ENCODE measurements at places on chromosomes 5 and 9.

- DNase-seq = no peak
Observed at GRCh38 chr5:44740660-44741059, 68.1 kb upstream of the MRPS30 start.

DNA sequence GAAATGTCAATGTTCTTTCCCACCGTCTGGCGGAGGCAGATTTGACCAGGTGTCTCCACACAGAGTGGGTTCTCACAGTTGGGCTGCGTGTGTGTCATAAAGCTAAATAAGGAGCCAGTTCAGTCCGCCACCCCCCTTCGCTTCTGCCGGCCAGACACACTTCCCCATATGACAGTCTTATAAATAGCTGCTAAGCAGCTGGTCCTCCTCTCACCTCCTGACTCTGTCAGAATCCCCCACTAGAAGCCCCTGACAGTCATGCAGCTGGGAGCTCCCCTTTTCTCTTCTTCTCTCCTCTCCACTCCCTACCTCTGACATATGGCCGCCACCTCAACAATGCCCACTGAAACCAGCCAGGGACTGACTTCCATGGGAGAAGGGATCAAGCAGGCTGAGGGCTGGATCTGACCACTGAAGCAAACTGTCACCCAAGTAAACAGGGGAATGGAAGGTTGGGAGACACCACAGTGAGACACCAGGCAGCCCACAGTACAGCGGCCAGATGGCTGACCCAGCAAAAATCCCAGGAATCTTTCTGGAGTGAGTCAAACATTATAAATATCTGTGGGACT, 141.9 kb upstream of the EFNA5 start:
- DNase-seq = no peak

DNA sequence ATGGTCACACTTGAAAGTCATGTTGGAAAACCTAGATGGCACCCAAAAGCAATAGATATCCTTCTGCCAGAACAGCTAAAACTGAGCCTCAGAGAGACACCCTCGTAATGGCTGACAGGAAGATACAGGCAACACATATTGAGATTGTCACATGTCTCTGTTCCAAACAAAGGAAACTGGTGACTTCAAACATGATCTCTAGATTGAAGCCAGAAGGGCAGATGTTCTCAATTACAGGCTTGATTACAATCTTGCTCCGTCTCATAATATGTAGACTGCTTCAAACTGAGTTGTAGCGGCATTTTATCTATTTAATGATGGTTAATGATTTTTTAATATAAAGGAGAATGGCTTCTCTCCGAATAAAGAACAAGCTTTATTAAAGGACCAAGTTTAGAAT, 774.3 kb downstream of the KCTD16 start:
- DNase-seq = no peak

DNA sequence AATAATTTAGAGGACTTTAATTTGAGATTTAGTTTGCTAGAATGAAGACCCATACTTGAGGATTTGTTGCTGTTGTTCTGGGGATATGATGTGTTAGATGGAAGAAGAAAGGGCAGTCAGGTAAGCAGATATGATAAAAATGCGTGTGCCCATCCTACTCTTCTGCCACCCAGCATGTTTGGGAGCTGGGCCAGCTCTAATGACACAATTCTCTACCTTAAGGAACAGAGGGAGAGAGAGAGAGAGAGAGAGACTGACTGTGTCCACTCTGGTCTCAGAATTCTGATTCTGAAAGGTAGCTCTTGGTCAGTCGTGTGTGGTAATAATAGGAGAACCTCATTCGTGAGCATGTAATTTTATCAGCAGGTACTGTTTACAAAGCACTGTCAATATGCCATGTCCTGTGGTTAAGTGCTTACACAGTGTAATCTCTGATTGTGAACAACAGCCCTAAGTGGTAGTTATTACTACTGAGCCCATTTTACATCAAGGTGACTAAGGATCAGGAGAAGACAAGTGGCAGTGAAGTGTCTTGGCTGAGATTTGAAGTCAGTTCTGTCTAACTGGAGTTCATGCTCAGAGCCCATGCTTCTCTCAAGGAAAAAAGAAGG, 307.4 kb upstream of the SEMA6A start:
- no peak for DNase-seq

GRCh38 chr5:152288499-152288898, 116.6 kb downstream of the NMUR2 start:
- DNase-seq = no peak

DNA sequence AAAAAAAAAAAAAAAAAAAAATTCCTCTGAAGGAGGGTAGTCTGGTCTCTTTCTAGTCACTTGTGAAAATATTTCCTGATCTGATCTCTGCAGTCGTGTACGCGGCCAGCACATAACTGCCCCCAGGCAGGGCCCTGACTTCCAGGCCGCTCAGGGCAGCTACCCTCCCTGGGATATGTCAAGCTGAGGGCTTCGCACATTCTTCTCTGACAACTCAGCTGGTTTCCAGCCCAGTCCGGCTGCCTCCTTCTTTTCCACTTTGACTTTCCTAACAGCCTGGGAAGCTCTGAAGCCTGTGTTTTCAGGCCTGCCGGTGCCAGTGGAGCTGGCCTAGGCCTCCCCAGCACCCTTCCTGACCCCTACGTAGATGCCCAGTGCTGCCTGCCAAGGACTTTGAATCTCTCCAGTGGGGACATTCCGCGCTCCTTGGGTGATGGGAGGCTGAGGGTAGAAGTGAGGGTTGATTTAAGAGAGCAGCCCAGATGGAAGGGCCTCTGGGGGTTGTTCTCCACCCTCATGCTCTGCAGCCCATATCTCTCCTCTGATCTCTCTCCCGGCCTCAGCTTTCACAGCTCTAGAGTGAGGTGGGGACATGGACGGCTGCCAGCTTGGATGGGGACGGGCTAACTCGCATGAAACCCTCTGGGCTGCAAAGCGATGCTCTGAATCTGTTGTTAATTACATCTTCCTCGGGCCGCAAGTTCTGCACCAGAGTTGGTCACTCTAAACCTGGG, 20.7 kb downstream of the COL5A1 start:
- DNase-seq = no peak

DNA sequence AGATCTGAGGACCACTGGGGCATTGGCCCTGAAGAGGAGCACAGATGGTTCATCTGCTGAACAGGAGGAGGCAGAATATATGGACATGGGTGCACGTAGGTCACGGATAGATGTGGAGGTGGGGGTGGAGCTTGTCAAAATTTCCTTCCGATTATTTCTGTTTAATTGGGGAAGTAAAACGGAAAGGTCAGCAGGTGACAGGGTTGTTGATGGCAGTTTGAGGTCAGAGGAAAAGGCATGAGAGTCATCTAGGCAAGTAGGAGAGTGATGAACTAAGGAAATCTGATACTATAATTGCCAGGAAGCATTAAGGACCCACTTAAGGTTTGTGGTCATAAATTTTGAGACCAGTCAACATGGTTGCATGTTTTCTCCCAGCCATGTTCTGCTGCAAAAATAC, 8.4 kb upstream of the FAM81B start:
- no peak for DNase-seq

DNA sequence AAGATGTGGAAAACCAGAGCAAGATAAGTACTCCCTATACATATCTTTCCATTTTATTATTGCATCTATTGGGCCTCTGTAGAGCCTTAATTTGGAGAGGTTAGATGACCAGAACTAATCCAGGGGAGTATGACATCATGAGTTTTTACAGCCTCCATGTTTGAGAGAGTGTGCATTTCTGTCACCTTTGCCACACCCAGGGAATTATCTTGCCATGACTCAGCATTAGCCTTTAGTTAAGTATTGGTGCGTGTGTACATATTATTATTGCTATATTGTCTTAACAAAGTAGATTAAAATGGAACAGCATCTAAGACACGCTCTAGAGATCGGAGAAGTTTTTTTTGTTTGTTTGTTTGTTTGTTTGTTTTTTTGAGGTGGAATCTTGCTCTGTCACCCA, 27.6 kb downstream of the DIMT1 start:
- DNase-seq = no peak

DNA sequence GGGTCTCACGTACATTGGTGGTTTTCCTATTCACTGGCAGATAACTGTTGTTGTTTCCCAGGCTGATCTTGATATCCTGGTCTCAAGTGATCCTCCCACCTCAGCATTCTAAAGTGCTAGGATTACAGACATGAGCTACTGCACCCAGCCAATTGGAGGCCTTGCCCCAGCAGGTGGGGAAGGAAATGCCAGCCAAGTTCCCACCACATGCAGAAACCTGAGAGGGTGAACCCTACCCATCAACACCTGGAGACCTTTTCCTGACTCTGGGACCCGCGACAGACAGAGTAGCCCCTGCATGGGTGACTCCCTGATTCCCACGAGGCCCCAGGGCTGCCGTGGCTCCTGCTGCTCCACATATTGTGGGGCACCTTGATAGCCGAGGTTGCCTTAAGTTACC, 107.7 kb downstream of the GDA start:
- no peak for DNase-seq

GRCh38 chr5:120293796-120294195, 170.3 kb upstream of the PRR16 start:
- no peak for DNase-seq

- peak; percentile 95 for DNase-seq
Observed at GRCh38 chr9:136483589-136484152, 831 bp upstream of the SEC16A start.

- peak; percentile 48 for DNase-seq
Observed at GRCh38 chr9:36136894-36137391, 410 bp downstream of the GLIPR2 start.

DNA sequence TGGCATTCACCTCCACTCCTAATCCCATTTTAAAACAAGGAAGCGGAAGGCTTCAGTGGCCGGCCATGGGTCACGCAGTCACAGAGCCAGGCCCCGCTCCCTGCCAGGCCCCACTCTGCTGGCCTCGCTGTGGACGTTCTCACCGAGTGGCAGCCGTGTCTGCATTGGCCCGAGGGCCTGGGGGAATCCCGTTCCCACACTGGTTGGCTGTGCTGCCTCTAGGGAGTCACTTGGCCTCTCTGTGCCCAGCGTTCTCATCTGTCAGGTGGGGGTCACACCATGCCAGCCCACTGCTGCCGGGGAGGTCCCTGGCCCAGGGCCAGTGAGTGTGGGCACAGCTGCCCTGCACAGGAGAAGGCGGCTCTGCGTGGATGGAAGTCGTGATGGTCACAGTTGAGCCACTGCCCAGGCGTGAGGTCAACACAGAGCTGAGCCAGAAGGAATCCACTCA, 13.4 kb upstream of the SLC9A3 start:
- DNase-seq = no peak

DNA sequence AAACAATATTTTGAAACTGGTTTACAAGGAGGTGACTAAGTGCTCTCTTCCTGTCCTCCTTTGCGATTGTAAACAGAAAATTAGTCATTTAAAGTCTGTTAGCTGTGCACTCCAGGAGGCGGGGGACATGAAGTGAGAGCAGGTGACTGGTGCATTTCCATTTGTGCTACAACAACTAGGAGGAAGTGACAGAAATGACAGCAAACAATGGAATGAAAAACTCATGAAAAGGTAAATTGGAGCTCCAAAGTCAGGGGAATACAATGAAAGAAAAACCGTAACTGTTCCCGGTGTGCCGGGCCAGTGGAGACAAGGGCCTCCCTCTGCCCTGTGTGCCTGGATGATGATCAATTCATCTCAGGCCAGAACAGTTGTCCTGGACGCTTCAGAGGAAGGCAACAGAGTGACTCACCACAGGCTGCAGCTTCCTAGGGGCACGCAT, 439.9 kb downstream of the GADD45G start:
- DNase-seq = no peak

- no peak for DNase-seq
Observed at GRCh38 chr9:111874500-111874899, 22.1 kb upstream of the UGCG start.

DNA sequence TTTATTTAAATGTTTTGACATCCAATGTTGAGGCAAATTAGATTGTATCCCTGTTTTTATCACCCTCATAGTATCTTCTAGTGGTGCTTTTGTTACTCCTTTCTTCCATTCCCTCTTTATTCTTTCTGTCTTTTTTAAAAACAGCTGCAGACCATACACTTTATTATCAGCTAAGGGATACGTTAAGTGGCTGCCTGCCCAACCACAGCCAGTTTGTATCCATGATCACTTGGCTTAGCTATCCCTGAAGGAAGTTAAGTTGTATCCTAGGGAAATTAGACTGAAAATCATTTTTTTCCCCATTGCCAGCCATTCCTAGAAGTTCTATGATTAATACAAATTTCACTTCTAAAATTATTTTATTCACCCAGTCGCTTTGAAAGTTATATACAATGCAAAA, 1032.7 kb downstream of the NR2F1-AS1 start:
- no peak for DNase-seq

- no peak for DNase-seq
Observed at GRCh38 chr9:127380479-127380878, 16.5 kb upstream of the SLC2A8 start.

DNA sequence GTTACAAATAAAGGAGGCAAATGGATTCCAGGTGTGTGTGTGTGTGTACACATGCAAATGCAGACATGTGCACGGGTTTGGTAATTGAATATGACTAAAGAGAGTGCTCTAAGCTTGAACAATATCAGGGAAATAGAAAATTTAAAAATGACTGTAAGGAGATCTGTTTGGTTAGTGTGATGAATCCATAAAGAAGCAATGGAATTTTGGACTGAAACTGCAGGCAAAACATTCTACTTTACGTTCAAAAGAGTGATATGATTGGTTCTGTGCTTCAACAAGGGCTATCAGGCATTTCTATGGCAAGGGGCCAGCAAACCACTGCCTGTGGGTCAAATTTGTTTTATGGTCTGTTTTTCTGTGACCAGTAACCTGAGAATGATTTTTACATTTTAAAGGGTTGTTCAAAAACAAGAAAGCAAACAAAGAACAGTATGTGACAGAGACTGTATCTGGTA, 332.8 kb upstream of the KLF9 start:
- DNase-seq = peak; percentile 72

DNA sequence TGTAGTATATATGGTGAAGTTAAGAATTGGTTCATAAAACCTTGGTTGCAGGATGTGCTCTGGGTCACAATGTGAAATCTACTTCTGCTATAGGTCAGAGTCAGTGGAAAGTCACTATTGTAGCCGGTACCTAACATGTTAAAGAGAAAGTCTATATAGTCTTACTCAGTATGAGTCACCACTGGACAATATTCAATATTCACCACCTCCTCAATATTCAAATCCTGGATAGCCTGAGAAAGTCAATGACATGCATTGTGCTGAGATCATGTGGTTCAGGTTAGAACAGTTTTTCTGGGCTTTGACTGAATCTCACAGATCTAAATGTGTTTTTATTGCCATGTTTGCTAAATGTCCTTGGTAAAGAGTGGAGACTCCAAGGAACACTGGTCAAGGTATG, 108.8 kb downstream of the HMHB1 start:
- no peak for DNase-seq

DNA sequence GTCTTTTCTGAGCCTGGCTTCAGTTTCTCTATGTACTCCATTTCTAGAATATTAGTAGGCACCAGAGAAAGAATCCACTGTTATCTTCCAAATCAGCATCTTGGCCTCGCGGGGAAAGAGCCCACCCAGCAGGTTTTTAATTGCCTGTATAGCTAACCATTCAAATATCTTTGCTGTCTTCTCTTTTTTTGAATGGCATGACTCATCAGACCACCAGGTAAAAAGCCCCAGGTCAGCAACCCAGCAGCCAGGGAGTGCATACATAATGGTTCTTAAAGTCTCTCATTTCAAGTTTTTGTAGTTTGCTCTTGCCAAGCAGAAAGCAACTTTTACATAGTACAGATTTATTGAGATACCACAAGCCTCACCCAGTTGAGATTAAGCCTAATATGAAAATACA, 50.7 kb downstream of the TMEM167A start:
- no peak for DNase-seq

GRCh38 chr5:94694671-94695070, 76.2 kb downstream of the SLF1 start:
- DNase-seq = no peak

Measured in HAP-1 (cell line).